Stimulated activated CD4-positive, alpha-beta T cell treated with anti-CD3 and anti-CD28 coated beads, Interleukin-1b, Interleukin-23, amount 100 ng/mL, for 24 hours (primary cell): ENCODE measurements at places on chromosomes 16 and 17.

DNA sequence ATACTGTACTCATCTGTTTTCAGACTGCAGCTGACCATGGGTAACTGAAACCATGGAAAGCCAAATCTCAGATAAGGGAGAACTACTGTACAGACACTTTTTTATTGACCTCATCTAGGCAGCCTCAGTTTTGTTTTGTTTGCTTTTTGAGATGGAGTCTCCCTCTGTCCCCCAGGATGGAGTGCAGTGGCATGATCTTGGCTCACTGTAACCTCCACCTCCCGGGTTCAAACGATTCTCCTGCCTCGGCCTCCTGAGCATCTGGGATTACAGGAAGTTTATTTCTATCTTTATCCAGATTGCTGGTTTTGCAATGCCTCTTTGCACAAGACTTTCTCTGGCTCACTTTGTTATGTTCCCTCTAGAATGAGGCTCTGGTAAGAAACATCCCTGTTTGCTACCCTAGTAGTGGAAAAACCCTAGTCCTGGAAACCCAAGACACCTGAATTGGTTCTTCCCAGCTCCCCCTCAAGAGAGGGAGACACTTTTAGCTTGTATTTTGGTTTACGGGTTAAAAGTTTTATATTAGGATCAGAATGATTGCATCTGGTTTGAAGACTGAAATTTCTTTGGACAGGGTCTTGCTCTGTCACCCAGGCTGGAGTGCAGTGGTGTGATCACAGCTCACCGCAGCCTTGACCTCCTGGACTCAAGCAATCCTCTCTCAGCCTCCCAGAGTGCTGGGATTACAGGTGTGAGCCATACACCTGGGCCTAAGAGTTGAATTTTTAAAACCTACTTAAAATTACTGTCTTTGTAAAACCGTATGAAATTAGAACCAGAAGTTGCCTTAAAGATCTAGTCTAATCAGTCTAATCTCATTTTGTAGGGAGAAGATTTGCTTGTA is 38.9 kb downstream of the ZNF207 start:
- DNase-seq = no peak

DNA sequence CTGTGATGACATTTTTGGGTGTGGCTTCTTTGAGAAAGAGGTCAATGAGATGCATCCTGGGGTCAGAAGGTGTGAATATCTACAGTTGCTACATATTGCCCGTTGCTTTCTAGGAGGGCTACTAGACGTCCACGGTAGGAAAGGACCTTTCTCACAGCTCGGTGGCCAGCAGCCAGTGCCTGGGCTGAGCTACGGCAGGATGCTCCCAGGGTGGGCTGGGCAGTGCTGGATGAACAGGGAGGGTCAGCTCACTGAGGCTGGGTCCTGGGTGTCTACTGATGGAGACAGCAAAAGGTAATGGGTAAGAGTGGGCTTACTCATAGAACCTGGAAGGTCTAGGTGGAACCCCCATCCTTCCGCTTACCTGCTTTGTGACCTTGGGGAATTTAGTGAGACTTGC is 188.3 kb upstream of the WSCD1 start:
- no peak for DNase-seq

GRCh38 chr17:81409190-81409935 is 14.1 kb downstream of the BAHCC1 start:
- no peak for DNase-seq

- no peak for DNase-seq
Measured at GRCh38 chr16:59469266-59469665, 735.1 kb upstream of the GOT2 start.

DNA sequence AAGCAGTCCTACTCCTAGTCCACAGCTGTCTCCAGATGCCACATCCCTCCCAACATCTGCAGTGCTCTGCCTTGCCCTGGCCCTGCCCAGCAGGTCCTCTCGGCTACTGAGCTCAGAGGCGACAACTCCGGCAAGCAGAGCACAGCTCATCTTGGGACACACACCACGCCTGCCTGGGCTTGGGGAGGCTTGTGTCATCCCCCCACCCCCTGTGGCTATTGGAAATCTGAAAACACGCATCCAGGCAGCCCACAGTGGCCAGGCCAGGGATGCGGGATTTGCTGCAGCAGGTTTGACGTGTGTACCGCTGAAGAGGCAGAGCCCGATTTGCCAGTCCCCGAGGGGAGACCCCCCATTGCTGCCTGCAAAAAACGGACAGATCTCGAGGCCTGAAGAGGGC is 25.4 kb downstream of the MXRA7 start:
- no peak for DNase-seq

GRCh38 chr17:3979290-3979611 is 15.0 kb upstream of the ATP2A3 start:
- DNase-seq = no peak

DNA sequence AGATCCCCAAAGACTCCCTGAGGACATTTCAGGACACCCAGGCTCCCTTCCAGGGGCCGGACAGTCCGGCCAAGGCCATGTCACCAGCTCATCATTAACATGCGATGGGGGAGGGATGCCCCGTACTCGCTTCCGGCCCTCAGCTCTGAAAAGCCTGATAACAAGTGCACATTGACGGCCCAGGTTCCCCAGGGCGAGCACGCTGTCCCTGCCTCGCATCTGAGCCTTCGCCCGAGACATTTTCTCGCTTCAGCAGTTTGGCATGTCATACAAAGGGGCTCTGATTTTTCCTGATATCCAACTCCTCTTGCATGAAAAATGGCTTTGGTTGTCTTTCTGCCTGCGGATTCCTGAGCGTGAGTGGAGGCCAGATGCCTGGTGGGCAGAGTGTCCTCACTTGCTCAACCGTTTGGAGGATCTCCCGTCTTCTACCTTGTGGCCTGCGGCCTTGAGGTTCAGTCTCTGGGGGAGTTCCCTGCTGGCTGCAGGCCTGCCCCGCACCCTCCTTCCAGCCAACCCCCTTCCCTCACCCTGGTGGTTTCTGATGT is 14.1 kb downstream of the CACNG4 start:
- no peak for DNase-seq

- no peak for DNase-seq
Measured at GRCh38 chr16:84268291-84269040, 26.2 kb upstream of the WFDC1 start.
